Pulmonary artery endothelial cell (primary cell): ENCODE measurements at places on chromosomes 3 and 15.

DNA sequence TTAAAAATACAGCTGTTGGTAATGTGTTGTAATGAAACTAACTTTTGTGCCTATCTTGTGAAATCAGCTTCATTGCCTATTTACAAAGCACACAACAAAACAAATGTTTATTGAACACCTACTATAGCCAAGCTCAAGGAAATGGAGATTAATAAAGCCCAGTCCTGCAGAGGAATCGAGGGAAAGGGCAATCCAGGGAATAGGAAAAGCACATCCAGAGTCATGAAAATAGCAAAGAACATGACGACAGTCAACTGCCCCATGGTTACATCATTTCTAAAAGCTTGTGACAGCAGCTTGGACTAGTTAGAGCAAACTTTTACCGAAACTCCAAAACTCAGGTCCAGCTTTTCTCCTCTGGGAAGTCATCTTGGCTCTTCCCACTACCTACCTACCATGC is 157.3 kb downstream of the LIPC start:
- no peak for DNase-seq

- no peak for DNase-seq
Observed at GRCh38 chr15:96029172-96029571, 301.3 kb upstream of the NR2F2 start.

DNA sequence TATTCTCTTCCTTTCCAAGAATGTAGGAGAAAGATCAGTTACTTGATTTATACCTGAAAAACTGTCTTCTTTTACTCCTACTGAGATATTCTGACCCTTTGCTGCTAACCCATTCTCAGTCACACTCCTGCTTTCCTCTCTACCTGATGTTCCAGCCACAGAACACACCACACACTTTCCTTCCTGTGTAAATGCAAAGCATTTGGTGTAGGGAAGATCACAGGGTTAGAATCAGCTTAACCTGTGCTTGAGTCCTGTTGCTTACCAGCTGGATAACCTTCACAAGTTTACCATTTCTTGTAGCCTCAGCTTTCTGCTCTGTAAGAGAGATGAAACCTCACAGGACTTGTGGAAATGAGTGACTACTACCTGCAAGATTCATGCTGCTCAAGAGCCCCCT is 489.8 kb upstream of the GOLIM4 start:
- no peak for DNase-seq

DNA sequence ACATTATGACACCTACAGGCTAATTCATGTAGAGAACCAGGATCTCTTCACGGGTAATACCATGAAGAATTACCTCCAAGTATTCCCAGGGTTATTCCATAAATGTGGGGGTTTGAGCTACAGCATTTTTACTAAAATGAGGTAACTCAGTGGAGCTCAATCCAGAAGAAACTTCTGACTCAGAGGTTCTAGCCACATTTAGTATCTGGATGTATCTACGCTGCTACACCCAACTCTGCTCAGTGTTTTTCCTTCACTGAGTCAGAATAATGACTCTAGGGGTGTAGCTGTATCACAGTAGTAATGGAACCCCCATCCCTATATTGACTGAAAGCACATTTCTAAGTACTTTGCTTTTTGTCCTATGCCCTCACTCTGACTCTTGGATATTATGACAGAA is 52.4 kb downstream of the COPS2 start:
- no peak for DNase-seq

DNA sequence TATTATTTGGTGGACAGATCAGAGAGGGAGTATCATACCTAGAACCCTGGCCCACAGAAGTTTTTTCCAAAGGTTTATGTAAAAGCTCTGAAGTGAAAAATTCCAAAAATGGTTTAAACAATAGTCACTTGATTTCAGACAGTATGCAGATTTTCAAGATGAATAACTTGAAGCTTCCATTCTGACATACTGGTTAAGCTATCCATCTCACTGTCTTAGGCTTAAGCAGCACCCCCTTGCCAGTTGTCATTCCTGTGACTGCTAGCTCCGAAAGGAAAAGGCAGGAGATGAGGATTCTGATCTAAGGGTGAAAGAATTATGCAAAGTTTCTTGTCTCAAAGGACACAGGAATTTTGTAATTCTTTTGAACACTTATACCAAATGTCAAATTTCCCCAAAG is 337.5 kb upstream of the THBS1 start:
- no peak for DNase-seq

DNA sequence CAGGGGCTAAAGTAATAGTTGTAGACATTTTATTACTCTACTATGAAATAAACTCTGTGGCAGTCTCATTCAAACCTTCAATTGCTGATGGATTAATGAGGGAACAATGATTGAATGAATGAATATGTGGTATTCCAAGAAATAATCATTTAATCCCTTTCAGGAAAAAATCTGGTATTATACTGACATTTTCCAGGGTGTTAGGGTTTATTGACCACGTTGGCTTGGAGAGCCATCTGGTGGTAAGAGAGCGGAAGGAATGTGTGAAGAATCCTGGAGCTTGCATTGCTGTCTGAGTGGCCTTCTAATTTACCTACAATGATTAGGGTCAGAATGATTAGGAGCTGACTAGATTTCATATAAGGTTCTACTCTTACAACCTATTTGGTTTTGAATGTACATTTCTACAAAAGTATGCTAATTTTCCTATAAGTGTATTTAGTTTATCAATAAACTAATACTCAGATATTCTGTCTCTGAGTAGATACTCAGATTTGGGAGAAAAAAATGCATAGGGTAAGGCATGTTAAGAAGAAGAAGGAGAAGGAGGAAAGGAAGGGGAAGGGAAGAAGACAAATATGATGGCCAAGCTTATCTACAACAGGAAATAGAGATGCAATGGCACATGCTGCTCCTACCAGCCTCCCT is 249.9 kb downstream of the ROBO1 start:
- no peak for DNase-seq

DNA sequence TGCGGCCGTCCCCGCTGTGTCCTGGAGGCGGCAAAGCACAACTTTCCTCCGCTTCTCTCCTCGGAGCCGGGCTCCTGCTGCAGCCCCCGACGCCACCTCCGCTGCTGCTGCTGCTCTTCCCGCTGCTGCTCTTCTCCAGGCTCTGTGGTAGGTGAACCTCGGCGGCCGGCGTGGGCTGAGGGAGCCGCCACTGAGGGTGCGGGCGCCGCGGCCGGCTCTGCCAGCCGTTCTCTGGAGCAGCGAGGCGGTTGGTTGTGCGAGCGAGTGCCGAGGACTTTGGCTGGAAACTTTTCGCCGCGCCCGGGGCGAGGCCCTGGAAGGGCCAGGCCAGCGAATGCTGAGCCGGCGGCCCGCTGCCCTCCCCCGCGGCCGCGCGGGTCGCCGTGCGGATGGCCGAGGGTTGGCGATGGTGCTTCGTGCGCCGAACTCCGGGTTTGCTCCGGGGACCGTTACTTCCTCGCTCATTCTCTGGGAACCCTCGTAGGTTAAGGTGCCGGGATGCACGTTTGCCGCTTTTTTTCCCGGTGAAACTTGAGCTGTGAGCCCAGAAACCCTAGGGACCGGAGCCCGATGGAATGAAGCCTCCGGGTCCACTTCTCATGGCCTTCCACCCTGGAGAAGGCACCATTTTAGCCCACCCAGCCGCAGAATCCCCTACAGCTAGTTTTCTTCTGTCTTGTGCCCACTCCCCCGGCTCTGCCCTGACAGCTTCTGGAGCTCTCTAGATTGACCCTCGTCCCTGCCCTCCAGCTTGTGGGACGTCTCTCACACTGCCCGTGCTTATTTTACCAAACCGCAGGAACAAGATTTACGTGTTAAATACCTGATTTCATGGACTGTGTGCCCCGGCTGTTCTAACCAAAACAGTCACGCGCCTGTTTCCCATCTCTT is 660 bp downstream of the NECTIN3 start:
- no peak for DNase-seq

- no peak for DNase-seq
Observed at GRCh38 chr3:160365869-160366522, 33.0 kb downstream of the IFT80 start.

DNA sequence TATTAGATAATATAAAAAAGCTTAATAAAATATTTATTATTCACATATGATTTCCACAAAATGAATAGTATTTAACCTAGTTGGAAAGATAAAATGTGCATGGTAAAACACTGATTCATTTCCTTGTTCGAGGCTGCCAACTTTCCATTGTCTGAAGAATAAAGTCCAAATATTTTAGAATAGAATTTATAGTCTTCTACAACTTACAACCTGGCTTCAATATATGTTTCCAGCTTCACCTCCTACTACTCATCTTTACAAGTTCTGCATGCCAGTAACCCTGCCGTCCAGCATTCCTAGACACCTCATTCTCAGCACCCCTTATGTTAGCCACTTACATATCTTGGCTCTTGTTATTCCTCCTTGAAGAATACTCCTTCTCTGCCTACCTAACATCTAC is 244.5 kb downstream of the FGF12 start:
- DNase-seq, result peak; percentile 26

- DNase-seq, result no peak
Observed at GRCh38 chr15:32029862-32030781, at the start of gene CHRNA7. CHRNA7 (plus strand) TSS chr15:32030515; CDS start chr15:32030595, 80 bp downstream.

GRCh38 chr3:194257151-194257621 is 93.9 kb downstream of the CPN2 start:
- DNase-seq, result no peak

DNA sequence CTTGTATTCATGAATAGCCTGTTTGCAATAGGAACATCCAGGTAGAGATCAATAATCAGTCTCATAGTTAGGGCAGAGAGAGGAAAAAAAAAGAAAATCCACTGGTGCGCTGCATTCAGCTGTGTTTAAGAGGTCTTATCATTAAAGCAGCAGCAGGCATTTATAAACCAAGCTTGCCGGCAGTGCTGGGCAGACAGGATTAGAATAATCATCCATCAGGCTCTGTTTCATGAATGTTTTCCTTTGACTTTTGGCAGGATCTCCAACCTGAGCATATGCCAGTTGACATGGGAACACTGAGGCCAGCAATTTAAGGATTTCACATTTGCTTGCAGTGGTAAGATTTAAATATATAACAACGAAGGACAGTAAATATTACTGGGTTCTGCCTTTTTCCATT is 305.2 kb upstream of the SEMA6D start:
- no peak for DNase-seq

DNA sequence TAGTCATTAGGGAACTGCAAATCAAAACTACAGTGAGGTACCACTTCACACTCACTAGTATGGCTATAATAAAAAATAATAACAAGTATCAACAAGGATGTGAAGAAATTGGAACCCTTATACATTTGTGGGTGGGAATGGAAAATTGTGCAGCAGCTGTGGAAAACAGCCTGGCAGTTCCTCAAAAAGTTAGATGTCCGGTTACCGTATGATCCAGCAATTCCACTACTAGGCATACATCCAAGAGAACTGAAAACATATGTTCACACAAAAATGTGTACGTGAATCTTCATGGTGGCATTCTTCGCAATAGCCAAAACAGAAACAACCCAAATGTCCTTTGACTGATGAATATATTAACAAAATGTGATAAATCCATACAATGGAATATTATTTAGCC is 187.9 kb upstream of the LYSMD4 start:
- DNase-seq, result no peak

GRCh38 chr3:42855547-42856380 is 19.9 kb downstream of the CYP8B1 start:
- no peak for DNase-seq

GRCh38 chr3:17179381-17180205 is 294.8 kb downstream of the PLCL2 start:
- DNase-seq, result no peak

- no peak for DNase-seq
Observed at GRCh38 chr15:60195611-60196010, 191.5 kb downstream of the FOXB1 start.

DNA sequence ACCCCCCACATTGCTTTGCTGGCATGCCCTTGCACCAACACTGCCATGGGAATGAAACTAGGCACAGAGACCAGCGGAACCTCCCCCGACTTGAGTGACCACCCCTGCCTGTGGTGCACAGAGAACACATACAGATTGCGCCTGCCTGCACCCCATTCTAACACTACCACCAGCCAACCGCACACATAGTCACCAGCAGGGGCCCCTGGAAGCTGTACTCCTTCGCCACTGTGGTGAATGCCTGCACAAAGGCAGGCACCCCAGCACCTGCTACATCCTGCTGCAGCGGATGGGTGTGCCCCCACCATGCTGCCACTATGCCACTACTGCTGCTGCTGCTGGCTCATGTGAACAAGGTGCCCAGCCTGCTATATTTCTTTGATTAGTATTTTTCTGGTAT is 27.4 kb upstream of the DNAAF4 start:
- DNase-seq, result no peak

DNA sequence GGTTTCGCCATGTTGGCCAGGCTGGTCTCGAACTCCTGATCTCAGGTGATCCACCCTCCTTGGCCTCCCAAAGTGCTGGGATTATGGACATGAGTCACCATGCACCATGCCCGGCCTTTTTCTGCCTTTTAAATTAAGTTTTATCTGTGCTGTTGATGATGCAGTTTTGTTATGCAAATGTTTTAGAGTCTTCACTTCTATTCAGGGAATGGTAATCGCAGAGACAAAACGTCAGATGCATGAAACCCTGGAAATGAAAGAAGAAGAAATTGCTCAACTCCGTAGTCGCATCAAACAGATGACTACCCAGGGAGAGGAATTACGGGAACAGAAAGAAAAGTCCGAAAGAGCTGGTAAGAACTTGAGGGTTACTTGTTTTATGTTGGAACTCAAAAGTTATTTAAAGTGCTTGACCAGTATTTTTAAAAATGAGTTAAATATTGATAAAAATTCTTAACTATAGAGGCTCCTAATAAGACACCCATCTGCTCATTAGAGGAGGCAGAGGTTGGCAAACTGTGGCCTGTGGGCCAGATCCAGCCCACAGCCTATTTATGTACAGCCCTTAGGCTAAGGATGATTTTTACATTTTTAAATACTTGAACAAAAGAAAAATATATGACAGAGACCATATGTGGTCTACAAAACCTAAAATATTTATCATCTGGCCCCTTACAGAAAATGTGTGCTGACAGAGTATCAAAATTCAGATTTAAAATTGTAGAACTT is 127.8 kb upstream of the LRRFIP2 start:
- no peak for DNase-seq

DNA sequence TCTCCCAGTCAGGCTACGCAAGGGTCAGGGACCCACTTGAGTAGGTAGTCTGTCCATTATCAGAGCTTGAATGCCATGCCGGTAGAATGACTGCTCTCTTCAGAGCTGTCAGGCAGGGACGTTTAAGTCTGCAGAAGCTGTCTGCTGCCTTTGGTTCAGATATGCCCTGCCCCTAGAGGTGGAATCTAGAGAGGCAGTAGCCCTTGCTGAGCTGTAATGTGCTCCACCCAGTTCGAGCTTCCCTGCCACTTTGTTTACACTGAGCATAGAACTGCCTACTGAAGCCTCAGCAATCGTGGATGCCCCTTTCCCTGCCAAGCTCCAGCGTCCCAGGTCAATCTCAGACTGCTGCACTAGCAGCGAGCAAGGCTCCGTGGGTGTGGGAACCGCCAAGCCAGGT is 57.5 kb upstream of the SETMAR start:
- DNase-seq, result no peak
